ENCODE measurements at places on chromosomes 7 and 10. TPM values are rescaled to one million over a fixed set of nuclear protein-coding genes. Genes with fewer than 3 reads are reported as not detected.
A peak's percentile ranks its signal among the peaks of the same experiment; 100 is the strongest.

DNA sequence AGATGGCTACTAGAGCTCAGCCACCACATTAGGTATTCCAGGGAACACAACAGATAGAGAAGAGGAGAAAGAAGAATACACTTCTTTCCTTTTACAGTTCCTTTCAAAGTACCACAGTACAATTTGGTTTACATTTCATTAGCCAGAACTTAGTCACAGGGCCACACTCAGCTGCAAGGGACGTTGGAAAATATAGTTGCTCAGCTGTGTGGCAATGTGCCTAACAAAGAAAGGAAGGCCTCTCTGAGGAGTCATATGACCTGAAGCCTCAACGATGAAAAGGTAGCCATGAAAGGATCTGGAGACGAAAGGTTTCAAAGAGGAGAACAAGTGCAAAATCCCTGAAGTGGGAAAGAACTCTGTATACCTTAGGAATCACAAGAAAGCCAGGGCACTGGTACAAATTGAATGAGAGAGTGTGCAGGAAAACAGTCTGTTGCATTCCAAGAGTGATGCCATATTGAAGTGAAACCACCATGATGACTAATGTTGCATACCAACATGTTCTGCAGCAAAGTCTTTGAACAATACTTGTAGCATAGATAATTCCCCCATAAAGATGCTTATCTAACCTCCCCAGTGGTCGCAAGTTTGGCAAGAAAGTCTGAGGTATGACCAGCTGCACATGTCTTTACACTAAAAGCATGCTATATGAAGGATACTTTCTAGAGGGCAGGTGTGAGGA, 278.9 kb downstream of the HPSE2 start:
- no peak for DNase-seq

Gene GSTO2
- 0.70 TPM for total RNA-seq

DNA sequence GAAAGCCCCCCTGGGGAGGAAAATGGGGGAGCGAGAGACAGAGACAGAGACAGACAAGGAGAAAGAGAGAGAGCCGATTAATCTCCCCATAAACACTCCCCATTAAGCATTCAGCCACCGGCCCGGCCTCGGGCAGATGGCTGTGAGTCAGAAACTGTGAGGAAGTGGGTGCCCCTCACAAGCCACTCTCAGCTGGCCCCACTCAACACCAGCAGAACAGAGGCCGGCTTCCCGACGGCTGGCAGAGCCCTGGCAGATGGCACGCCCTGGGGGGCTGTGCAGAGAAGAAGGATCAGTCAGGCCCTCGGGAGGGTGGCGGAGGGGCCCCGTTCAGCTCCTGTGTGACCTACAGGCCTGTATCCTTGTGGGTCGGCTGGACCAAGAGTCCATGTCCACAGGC, 41.2 kb downstream of the CAMK2B start:
- DNase-seq, result peak; percentile 40

DNA sequence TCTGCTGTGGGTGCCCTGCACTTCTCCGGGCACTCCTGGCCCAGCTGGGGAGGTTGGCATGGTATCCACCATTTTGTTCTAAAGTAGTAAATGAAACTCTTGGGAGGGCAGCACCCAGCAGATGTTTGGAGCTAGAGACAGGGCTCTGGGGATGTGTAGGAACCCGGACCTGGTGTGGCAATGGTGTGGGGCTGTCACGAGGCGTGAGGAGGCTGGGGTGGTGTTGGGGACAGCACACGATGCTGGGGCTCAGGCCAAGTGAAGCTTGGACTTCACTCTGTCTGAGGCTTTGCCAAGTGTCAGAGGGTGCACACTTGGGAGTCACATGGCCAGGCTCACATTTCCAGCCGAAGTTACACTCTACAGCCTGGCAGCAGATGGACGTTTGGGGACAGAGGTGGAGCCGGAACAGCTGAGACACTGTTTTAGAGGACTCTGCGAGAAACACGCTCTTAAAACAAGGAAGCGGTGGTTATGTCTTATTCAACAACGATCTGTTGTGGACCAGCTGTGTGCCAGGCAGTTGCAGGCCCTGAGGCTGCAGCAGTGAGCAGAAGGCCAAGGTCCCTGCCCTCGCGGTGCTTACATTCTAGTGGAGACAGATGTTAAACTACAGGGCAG, 118.2 kb downstream of the CUX1 start:
- peak; percentile 81 for DNase-seq

GRCh38 chr10:114437473-114438292, 33.4 kb upstream of the AFAP1L2 start:
- DNase-seq, result no peak

- no peak for DNase-seq
Observed at GRCh38 chr10:64873959-64874358, 1352.8 kb downstream of the REEP3 start.

GRCh38 chr10:132913559-132914115, 28.7 kb downstream of the CFAP46 start:
- peak; percentile 21 for DNase-seq

Gene PPP1R9A
- total RNA-seq, result 21.9 TPM

DNA sequence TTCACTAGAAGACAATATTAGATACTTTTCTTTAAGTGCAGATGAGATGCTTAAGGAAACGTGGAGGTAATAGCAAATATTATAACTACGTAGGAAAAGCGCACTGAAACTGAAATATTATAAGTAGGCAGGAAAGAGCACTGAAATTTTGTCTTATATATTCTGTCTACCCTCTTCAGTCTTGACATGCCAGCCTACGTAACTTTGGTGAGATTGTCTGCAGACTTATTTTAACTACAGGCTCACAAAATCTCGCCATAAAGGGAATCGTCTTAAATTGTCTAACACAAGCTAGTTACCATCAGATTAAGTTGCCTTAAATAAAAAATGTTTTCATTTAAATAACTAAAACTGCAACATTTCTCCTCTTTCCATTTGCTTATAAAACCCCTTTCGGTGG, 280.1 kb upstream of the PTER start:
- no peak for DNase-seq

GRCh38 chr7:20932785-20933527, 146.3 kb upstream of the SP8 start:
- no peak for DNase-seq

DNA sequence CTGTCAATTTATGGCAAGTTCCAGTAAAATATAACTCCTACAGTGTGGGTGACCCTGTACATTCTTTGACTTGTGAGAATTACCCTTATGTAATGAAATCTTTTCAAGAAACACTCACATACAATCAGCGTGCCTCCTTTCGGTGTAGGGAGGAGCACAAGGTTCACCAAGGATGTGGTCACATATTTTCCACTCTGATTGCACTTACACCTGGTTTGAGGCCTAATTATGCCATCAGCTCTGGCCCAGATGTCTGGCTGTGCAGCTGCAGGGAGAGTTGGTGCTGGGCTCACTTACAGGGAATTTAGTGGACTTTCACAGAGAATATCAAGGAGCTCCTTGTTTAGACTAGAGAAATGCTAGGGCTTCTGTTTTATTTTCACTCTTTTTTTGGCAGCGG, 146.0 kb upstream of the STEAP4 start:
- DNase-seq, result no peak

DNA sequence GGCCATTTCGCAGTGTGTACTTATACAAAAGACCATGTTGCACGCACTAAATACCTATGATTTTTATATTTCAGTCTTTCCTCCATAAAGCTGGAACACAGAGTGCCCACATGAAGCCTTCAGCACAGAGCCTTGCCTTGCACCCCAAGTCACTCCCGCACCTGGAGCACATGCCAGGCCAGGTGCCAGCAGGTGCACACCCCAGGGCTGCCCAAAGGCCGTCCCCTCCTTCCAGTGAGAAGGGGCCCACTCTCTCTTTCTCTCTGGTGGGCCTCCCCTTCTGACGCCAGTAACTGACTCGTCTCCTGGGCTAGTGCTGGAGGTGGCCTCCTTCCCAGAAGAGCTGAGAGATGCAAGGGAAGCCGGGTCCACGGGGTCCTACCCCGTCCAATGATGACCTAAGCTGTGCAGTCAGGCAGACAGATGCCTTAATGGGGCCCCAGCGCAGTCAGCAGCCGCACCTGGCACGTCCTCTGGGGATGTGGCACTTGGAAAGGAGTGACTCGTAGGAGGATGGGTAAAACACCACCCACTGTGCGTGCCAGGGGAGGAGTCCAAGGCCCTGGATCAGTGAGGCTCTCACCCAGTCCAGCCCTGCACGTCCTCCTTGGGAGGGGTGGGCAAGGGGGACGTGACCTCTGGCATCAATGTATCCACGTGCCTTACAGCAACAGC, 17.7 kb upstream of the SHH start:
- DNase-seq, result no peak

DNA sequence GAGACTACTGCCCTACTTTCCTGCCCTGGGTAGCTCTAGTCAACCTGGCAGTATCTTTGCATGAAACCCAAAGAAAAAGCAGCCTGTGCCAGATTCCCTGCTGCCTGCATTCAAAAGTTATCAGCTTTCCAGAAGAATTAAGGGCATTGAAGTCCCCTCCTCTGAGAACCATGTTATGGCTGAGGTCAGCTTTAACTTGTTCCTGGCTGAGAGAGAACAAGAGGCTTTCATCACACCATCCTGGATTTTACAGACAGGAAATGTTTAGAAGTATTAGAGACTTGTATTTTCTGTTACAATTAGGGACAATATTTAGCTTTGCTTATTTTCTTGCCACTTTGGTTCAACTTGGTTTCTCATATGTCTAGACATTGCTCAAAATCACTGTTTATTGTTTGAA, 238.8 kb downstream of the ARL4A start:
- DNase-seq, result no peak

- DNase-seq, result no peak
Observed at GRCh38 chr10:46224414-46224682, 62.4 kb upstream of the ANTXRL start.

DNA sequence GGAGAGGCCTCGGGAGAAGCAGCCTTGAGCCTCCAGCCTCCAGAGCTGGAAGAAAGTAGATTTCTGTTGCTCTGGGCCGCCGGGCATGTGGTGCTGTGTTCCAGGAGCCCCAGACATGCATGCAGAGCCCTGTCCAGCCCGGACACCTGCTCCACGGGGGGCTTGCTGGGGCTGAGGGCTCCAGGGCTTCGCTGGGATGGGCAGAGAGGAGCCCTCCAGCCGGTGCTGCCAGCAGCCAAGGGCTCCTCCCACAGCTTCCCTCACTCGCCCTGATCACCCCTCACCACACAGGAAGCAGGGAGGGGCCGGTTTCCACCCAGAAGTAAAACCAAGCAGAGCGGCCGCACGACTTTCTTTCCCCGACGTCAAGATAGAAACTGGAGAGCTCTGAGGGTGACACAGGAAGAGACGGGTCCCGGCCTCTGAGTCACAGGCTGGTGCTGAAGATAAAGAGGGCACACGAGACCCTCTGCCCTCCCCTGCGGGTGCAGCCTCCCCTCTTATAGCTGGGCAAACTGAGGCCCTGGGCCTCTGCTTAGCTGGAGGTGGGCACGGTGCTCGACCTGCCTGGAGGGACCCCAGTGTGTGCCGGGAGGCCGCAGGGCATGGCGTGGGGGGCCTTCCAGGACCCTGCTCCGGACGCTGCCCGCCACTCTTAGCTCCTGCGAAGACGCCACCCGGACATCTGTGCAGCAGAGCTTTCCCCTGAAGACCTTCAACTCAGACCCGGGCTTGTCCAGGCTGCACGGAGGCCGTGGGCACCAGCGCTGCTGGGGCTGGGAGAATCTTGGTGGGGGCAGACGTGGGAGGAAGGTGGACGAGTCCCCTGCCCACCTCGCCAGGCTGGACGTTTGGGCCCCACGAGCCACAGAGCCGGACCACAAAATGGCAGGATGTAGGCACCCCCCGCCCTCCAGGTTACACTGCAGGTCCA, 31.1 kb downstream of the ADAP1 start:
- DNase-seq, result peak; percentile 89

DNA sequence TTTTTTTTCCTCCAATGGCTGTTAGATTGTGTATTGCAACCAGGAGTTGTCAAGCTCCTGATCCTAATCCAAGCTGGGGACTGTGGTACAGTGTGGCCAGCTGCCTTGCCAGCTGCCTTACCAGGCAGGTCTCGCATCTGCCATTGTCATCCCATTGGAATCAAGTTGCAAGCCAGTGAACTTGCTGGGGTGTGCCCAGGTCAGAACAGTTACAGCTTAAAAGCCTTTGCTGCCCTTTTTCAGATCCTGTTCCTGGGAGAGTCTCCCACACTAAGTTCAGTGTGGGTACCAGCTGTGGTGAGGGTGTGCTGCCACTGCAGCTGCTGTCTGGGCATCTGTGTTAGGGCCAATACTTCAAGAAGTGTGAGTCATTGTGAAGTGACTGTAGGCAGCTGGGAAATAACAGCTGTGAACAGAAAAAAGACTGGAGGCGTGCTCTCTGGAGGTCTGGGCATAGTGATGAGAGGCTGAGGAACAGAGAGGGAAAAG, 72.8 kb downstream of the CCNY start:
- DNase-seq, result no peak

- no peak for DNase-seq
Observed at GRCh38 chr10:8633909-8634308, 579.4 kb downstream of the GATA3 start.

DNA sequence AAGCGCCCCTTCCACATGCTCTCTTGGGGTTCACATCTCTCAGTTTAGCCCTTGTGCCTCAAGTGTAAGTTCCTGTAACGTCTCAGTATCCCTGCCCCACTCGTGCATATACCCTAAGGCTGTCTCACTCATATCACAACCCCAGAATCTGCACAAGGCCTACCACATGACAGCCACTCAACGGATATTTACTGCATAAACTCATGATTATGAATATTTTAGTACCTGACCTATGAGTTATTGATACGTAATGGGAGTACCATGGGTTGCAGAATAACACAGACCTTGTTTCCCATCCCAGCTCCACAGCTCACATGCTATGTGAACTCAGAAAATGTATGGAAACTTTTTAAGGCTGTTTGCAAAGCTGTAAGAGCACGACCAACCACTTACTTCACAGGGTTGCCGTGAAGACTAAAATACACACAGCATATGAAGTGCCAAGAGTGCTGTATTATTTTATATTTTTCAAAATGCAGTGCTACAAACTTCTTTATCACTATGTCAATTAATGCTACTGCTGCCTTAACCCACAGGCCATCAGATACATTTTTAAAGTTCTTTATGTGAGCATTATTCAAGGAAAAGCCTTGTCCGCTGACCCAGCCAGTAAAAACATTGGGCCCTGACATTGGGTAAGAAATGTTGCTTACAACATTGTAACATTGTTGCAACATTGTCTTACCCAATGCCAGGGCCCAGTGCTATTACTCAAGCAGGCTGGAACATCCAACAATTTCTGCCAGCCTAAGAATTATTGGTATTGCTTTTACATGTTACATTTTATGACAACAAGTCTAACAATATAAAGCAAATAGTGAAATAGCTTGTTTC, 97.2 kb downstream of the JAZF1 start:
- DNase-seq, result peak; percentile 23

Gene GDF2
- total RNA-seq, result not detected

DNA sequence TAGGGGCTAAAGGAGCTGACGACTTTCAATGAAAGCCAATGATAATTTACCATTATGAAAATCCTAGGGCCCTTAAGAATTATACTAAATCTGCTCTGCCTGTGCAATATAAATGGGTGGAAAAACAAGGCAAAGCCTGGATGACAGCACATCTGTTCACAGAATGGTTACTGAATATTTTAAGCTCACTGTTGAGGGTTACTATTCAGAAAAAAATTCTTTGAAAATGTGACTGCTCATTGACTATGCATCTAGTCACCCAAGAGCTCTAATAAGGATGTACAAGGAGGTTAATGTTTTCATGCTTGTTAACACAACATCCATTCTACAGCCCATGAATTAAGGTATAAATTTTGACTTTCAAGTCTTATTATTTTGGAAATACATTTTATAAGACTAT, 8.9 kb downstream of the DKK1 start:
- DNase-seq, result no peak

GRCh38 chr7:93551063-93551895, 23.2 kb downstream of the CALCR start:
- no peak for DNase-seq

GRCh38 chr7:45663965-45664633, 89.9 kb downstream of the ADCY1 start:
- DNase-seq, result no peak

Gene CALML3
- not detected for total RNA-seq
